ENCODE measurements at places on chromosomes 4 and X. TPM values are rescaled to one million over a fixed set of nuclear protein-coding genes. Genes with fewer than 3 reads are reported as not detected.
A peak's percentile ranks its signal among the peaks of the same experiment; 100 is the strongest.

The ZCCHC18 gene
- total RNA-seq, result 1.8 TPM

The CXCL1 gene
- total RNA-seq, result 0.20 TPM

The RNF212 gene
- 3.3 TPM for total RNA-seq

The MAGEB6 gene
- total RNA-seq, result not detected

The VSIG4 gene
- not detected for total RNA-seq

DNA sequence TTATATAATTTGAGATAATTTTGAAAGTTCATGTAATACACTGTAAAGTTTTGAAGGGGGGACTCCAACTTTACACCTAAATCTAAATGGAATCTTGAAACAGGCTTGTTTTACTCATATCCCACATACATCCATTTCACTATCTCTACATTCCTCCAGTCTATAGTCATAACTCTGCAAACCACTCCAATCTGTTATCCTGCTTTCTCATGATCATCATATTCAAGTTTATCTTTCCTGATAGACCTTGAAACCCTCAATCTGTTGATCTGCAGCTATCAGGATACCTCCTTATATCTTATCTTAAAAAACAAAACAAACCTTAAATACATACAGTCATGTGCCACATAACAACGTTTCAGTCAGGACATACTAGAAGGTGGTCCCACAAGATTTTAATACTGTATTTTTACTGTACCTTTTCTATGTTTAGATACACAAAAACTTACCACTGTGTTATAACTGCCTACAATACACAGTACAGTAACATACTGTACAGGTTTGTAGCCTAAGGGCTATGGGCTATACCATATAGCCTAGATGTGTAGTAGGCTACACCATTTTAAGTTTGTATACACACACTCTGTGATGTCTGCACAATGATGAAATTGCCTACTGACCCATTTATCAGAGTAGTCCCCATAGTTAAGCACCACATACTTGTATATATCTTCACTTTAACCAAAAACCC is 14.0 kb downstream of the CHIC2 start:
- H3K36me3 ChIP-seq, result peaks cover 10% of the 10 kb centered on the region
- no peaks in the 10 kb centered on the region for H3K4me1 ChIP-seq
- no peak overlapping the region for H3K4me3 ChIP-seq
- H3K27me3 ChIP-seq, result no peaks in the 10 kb centered on the region

DNA sequence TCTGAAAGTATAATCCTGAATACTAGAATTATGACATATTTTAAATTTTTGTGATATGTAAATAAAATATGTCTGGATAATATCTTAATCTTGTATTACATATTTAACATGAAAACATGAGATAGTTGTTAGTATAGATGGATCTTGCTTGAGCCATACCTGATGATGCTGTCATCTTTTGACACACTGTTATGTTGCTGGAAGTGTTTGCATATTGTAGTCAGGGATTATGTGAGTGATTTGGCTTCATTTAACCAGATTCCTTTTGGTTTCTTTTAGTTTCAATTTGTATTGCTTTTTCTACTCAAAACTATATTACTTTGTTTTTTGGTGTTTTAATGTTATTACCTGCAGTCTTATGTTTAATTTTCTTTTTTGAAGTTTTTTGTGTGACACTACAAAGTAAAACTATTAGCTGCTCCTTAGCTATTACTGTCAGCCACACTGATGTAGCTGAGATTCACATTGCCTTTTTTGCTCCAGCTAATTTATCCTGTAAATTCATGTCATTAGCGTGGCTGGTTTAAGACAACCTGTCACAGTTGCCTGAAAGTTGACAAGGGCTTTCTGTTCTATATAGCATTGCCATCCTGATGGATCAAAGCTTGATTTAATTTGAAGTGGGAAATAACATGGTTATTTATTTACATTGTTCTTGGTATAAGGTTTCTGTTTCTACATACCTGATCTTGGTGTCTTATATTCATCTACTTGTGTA is 33.7 kb downstream of the METAP1 start:
- H3K4me3 ChIP-seq, result no peak overlapping the region
- H3K4me1 ChIP-seq, result peaks cover 8% of the 10 kb centered on the region
- no peak for DNase-seq
- peaks cover 13% of the 10 kb centered on the region for H3K36me3 ChIP-seq
- H3K27ac ChIP-seq, result no peak overlapping the region

DNA sequence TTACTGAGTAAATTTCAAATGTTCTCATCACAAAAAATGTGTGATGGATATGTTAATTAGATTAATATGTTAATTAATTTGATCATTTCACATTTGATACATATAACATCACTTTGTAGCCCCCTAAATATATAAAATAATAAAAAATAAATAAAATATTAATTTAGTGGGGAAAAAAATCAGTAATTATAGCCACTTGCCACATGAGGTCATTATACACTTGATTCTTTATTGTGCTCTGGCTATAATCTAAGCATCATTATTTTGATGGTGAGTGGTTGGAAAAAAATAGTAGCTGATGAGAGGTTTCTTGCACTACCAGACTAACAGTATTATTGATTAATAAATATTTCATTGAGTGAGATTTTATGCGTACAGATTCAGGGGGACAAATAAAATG is 57.4 kb downstream of the DCK start:
- H3K4me1 ChIP-seq, result no peaks in the 10 kb centered on the region
- no peak overlapping the region for H3K4me3 ChIP-seq
- no peak for DNase-seq

- peak overlapping the region; percentile 67 for H3K4me3 ChIP-seq
- H3K27me3 ChIP-seq, result no peaks in the 10 kb centered on the region
- DNase-seq, result peak; percentile 90
- H3K36me3 ChIP-seq, result peaks cover 32% of the 10 kb centered on the region
- H3K4me1 ChIP-seq, result peaks cover 6% of the 10 kb centered on the region
- peak overlapping the region; percentile 51 for H3K27ac ChIP-seq
Measured at GRCh38 chrX:74249963-74250362, 54.0 kb upstream of the ZCCHC13 start.

GRCh38 chr4:38562751-38563198 is 101.2 kb upstream of the KLF3 start:
- no peaks in the 10 kb centered on the region for H3K27me3 ChIP-seq
- no peak for DNase-seq
- H3K36me3 ChIP-seq, result no peaks in the 10 kb centered on the region
